ENCODE measurements at places on chromosomes 1 and 21. TPM values are rescaled to one million over a fixed set of nuclear protein-coding genes. Genes with fewer than 3 reads are reported as not detected.

ZNF695 gene
- total RNA-seq: 21.8 TPM

KLF17 gene
- 0.34 TPM for total RNA-seq

CLDN17 gene
- not detected for total RNA-seq

GALE gene
- total RNA-seq: 47.1 TPM

USH2A gene
- 0.14 TPM for total RNA-seq

MYBPH gene
- not detected for total RNA-seq

FNDC10 gene
- total RNA-seq: 14.3 TPM

DNA sequence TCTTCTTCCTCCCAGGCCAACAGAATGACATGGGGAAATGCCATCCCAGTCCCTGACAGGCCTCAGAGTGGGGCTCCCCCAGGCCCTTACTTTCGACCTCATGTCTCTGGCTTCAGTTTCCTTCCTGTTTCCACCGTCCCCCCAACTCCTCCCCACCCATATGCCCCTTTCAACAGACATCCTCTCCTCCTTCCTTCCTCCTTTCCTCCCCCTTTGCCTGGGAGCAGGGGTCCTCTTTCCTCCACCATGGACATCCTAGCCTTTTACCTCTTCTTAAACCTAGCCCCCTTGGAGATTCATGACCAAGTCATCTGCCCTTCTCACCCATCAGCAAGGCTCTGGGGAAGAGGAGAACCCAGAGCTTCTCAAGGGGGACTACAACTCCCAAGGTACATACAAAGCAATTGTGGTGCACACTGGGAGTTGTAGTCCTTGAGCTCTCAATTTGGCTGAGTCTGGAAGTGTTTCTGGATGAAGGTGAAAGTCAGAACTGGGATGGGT, 4.0 kb downstream of the ZBTB7B start:
- no peaks in the 10 kb centered on the region for H3K27me3 ChIP-seq
- no peak overlapping the region for H3K27ac ChIP-seq
- no peak for DNase-seq

DNA sequence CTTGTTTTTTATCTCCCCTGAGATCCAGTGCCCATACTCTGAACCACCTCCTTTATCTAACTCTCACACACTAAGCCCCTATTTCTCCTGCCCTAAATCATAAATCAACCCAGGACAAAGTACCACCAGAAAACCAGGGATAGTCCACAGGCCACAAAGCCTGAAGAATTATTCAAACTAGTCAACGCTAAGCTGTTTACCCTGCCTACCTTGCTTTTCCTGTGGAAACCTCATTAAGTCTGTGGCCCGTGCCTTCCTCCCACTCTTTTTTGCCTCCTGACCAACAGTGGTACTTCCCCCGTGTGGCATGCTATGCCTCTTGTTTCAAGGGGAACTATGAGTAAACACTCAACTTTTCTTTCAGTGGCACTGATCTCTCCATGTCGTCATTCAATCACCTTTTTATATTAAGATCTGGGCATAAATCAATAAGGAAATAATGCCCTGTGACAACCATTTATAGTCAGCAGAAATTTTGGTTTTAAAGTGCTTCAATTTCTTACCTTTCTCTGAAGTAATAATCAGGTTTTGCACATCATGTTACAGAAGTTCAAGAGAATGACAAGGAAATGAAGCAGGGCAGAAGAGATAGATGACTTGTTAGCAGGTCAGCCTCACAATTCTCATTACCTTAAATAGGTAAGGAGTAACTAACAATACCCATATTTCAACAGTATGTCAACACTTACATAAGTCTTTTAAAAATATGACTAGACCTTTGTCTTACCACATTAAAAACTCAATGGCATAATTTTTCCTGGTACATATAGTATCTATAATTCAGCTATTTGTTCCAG, 32.1 kb downstream of the EYA3 start:
- H3K27ac ChIP-seq: no peak overlapping the region
- no peak for DNase-seq
- no peak overlapping the region for H3K4me3 ChIP-seq
- H3K27me3 ChIP-seq: no peaks in the 10 kb centered on the region

DNA sequence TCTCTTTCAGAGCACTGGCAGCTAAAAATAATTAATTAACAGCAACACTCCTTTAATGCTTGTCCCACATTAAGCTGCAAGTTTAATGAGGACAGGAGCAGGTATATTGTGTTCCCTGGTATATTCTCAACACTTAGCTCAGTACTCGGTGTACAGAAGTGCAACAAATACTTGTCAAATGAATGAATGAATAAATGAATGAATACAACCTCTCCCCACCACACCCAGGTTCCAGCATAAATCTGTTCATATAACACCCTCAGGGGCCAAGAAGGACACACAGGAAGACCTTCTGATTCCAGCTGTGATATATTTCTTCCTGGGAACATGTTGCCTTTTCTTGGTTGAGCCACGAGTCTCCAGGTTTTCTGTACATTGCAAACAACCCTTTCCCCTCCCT, 38.1 kb upstream of the RD3 start:
- H3K27me3 ChIP-seq: peaks cover 11% of the 10 kb centered on the region
- DNase-seq: no peak
- H3K4me1 ChIP-seq: peaks cover 3% of the 10 kb centered on the region

GRCh38 chr1:161691846-161692245, 15.2 kb upstream of the FCRLA start:
- H3K4me1 ChIP-seq: no peaks in the 10 kb centered on the region
- no peak overlapping the region for H3K4me3 ChIP-seq
- H3K27ac ChIP-seq: no peak overlapping the region

GRCh38 chr1:210769473-210769872, 364.5 kb downstream of the KCNH1 start:
- peaks cover 6% of the 10 kb centered on the region for H3K4me1 ChIP-seq
- no peaks in the 10 kb centered on the region for H3K36me3 ChIP-seq
- DNase-seq: no peak
- H3K27ac ChIP-seq: no peak overlapping the region

DNA sequence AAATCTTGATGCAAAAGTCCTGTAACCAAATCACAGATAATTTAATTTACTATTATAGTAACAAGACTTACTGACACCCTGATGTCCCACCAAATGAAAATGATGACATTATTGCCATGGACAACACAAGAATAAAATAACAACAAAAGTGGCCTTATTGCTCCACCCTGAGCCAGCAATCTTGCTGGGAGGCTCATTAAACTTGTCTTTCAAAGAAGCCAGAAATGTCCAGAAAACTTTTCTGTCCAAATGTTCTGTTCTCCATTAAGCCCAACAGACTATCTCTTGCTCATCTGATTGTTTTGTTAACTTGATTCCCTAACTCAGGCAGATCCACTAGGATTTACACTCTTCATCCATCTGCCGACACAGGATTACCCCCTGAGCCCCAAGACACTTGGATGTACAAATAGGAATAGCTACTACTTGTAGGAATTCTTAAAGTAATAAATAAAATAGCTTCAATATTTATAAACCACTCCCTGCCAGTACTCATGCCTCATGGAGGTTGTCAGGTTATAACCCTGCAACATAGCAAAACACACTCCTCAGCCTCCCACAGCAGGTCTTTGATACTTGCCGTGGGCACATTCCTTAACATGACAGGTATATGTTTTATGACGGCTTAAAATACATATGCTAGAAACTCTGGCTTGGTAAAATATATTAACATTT, 84.9 kb downstream of the PTPN14 start:
- no peak for DNase-seq
- no peak overlapping the region for H3K4me3 ChIP-seq
- H3K27me3 ChIP-seq: no peaks in the 10 kb centered on the region
- H3K36me3 ChIP-seq: peaks cover 9% of the 10 kb centered on the region
- peaks cover 11% of the 10 kb centered on the region for H3K4me1 ChIP-seq

DNA sequence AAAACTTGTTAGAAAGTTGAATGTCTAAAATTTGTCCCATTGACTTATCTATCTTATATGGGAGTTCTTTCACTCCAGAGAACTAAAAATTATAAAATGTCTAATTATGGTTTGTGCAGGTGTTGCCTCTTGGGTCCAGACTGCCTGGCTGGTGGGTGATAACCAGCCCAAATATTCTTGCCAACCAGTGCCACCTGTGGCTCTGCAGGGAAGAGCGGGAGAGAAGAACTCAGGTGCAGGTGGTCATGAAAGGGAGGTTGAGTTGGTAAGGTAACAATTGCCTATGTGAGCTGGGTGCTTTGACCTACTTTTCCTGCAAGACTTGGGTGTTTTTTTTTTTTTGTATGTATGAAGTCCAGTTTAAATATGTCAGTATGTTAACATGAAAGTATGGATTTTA, 10.2 kb downstream of the RPS6KC1 start:
- no peaks in the 10 kb centered on the region for H3K27me3 ChIP-seq
- H3K4me1 ChIP-seq: peaks cover 9% of the 10 kb centered on the region
- no peak overlapping the region for H3K4me3 ChIP-seq
- no peak overlapping the region for H3K27ac ChIP-seq
- H3K36me3 ChIP-seq: peaks cover 3% of the 10 kb centered on the region

DNA sequence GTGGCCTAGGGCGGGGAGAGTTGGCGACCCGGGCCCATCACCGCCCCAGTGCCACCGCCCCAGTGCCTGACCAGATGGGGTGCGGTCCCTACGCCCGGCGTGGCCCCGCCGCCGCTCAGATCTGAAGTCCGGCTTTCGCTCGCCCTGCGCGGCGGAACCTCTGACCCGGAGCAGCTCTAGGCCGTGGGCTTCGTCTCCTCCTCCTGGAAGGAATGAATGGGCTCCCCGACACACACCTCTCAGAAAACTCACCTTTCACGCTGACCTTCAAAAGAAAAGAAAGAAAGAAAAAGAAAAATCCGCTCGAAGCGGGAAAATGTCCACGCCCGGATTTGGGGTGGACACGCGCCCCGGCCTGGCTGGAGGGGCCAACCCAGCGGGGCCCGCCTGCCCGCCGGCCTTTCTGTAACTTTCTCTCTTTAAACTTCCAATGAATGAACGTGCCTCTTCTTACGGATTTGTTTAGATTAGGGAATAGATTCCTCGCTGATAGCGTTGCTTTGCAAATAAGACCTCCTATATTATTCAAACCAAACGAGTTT, 5.4 kb upstream of the SIM2 start:
- H3K4me1 ChIP-seq: peaks cover 9% of the 10 kb centered on the region
- no peaks in the 10 kb centered on the region for H3K36me3 ChIP-seq
- peaks cover 98% of the 10 kb centered on the region for H3K27me3 ChIP-seq

DNA sequence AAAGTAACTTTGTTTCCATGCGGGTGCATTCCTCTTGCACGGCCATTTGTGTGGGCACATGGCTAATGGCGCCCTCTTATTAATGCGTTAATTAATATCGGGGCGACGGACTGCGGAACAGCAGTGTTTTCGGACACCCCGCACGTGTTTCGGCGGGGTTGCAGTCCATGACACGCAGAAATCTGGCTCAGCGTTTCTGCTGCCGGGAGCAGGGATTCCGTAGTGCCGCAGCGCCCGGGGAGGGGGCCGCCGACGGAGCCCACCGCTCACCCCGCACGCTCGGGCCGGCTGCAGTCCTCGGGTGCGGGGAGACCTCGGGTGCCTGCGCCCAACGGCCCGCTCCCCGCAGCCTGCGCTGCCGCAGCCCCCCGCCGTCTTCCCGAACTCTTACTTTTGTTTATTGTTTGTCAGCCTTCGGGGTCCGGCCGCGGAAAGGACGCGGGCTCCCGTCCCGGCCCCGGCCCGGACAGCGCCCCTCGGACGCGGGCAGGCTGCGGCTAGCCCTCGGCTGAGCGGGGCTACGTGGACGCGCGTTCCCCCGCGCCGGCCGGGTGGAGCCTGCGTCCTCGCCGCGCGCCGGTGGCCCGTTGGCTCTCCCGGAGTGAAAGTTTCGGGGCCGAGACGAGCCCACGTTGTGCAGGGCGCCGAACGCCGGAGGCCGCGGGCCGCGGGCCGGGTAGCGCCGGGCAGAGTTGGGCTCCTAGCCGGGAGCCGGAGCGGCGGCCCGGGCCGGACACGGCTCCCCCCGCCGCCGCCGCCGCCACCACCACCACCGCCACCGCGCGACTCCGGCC, 849 bp downstream of the NFIA start:
- no peak overlapping the region for H3K27ac ChIP-seq
- H3K36me3 ChIP-seq: no peaks in the 10 kb centered on the region
- DNase-seq: no peak
- H3K4me1 ChIP-seq: peaks cover 39% of the 10 kb centered on the region

GRCh38 chr1:30830537-30830936, 73.0 kb upstream of the LAPTM5 start:
- H3K4me1 ChIP-seq: no peaks in the 10 kb centered on the region
- H3K36me3 ChIP-seq: no peaks in the 10 kb centered on the region
- no peak overlapping the region for H3K4me3 ChIP-seq
- no peak for DNase-seq
- H3K27me3 ChIP-seq: no peaks in the 10 kb centered on the region

DNA sequence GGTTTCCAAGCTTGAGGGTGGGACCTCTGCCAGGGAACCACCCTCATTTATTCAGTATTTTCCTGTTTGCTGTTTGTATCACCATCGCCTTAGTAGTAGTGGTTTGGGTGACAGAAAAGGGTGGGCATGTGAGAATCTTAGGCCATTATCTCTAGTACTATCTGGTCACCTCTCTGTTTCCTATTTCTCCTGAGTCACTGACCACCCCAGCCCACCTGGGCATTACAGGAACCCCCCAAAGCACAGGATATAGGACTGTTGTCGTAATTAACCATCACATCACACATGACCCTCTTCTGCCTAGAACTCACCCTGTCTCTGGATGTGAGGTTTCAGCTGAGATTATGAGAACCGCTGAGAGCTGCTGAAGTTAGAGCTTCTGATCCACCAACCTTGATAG, 60.4 kb downstream of the IL23R start:
- H3K27ac ChIP-seq: no peak overlapping the region
- no peaks in the 10 kb centered on the region for H3K27me3 ChIP-seq
- H3K4me1 ChIP-seq: no peaks in the 10 kb centered on the region

DNA sequence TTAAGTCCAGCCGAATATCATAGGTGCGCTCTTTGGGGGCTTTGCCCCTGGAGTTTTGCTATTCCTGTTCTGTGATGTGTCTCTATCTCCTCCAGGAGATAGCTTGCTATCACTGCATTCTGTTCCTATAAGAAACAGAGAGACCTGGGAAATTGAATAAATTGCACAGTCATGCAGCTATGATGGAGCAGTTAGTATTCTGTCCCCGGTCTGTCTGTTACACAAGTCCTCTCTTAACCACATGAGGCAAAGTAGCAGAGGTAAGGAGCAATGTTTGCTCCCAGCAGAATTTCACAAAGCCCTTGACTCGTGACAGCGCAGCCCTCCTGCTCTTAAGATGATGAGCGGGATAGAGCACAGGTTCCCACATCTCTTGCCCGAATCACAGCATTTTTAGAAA, 63.9 kb upstream of the GRHL3 start:
- no peak overlapping the region for H3K27ac ChIP-seq
- no peak for DNase-seq
- H3K36me3 ChIP-seq: no peaks in the 10 kb centered on the region
- no peaks in the 10 kb centered on the region for H3K4me1 ChIP-seq

DNA sequence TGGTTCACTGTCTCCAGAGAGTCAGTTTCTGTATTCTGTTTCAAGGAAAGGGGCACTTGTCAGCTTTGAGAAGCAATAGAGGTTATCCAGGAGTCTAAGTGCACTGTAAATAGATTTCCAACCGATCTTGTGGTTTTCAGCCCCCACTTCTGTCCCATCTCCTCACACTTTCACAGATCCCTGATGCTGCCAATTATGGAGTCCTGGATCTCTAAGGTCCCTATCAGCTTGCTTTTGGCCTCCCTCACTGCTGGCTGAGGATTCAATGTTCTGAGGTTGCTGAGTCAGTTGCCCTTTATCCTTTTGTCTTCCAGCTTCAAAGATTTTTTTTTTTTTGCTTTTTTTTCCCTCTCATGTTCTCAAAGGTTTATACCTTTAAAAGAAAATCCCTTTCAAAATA, 98.4 kb downstream of the DIRAS3 start:
- H3K4me3 ChIP-seq: no peak overlapping the region
- no peaks in the 10 kb centered on the region for H3K27me3 ChIP-seq
- H3K4me1 ChIP-seq: no peaks in the 10 kb centered on the region

GRCh38 chr1:211656728-211657127, 18.7 kb downstream of the NEK2 start:
- peaks cover 10% of the 10 kb centered on the region for H3K4me1 ChIP-seq
- H3K27ac ChIP-seq: no peak overlapping the region

Measured in neural crest cell (in vitro differentiated cells).